Stimulated activated CD4-positive, alpha-beta T cell treated with anti-CD3 and anti-CD28 coated beads, Interleukin-1b, Interleukin-23, amount 100 ng/mL, for 24 hours (primary cell): ENCODE measurements at places on chromosomes 1 and 21.

DNA sequence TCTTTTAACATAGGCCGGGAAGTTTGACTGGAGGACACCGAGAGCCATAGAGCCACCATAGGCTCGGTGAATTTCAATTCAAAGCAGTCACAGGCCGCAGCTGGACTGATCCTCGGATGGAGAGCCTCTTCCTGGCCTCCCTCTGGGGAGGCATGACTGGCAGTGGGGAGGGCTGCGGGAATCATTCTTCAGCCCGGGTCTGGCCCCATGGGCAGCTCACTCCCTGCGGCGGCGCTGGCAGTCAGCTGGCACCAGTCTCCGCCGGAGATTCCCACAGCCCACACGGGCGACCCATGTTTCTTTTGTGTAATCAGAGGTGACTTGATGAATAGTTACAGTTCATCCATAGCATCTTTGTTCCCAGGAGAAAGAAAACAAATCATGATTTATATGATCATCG is 10.6 kb downstream of the ESPN start:
- no peak for DNase-seq

- DNase-seq, result no peak
Measured at GRCh38 chr1:65079941-65080340, 68.1 kb upstream of the AK4 start.

DNA sequence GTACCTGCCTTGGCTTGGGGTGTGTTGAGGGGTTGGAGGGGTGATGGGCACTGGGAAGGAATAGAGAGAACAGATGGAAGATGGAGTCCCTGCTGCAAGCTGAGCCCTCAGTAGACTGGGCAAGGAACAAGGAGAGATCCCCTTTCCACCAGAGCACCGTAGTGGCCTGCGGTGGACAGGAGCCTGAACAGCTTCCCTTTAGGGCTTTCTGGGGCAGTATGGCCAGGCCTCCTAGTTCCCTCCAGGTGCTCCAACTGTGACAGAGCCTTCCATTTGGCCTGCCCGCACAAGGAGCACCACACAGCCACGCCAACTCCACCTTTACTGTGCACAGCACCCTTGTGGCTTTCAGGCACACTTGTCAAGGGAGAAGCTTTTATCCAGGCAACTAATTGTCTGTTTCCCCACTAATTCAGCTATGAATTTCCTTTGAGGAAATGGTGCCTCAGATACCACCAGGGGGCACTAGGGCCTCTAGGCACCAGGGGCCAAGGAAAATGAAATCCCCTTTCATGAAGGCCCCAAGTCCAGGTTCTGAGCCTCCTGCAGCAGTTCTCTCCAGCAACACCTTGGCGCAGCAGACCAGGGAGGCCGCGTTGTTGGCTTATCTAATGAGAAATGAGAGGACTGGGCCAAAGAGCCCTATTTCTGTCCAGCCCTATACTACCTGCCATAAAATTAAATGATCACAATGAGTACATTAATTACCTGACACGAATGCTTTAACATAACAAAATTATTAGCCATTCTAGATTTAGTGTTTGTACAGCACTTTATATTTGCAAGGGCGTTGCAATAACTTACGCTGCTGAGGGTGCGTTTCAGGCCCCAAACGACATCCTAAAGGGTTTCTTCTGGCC is 23.1 kb upstream of the ERI3 start:
- no peak for DNase-seq

- DNase-seq, result no peak
Measured at GRCh38 chr1:153880962-153881361, 41.8 kb downstream of the GATAD2B start.

DNA sequence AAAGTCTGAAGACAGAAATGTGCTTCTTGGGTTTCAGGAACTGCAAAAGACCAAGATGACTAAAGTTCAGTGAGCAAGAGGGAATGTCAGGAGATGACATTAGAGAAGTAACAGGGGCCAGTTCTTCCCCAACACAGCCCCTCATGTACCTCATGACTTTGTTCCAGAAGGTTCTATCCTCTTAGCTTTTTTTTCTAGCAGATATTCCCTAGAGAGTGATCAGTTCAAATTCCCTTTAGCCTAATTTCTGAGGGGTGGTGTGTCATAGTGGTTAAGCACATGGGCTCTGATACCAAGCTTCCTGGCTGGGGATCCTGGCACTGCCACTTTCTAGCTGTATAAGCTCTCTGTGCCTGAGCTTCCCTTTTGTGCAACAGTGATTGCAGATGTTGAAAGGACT is 108.0 kb downstream of the LBR start:
- DNase-seq, result no peak

- no peak for DNase-seq
Measured at GRCh38 chr1:40980068-40980452, 564 bp downstream of the CTPS1 start.

- DNase-seq, result no peak
Measured at GRCh38 chr1:19307794-19308508, 4.0 kb downstream of the AKR7A2 start.

DNA sequence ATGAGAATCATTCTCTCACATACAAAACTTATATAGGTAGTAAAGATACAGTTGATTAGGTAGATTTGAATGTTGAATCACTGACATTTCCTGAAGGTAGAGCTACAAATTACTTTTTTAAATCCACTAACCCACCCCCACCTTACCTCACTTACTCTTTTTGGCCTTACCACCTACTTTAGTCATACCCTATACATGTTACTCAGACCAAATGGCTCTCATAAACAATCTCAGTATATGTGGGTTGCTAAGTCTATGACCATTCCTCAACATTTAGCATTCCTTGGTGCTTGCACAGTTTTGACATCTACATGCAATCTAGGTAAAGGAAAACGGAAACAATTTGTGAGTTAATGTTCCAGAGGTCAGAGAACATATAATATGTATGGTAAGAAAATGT is 26.3 kb downstream of the SYDE2 start:
- DNase-seq, result no peak

- no peak for DNase-seq
Measured at GRCh38 chr1:10679496-10680220, 116.8 kb downstream of the CASZ1 start.

DNA sequence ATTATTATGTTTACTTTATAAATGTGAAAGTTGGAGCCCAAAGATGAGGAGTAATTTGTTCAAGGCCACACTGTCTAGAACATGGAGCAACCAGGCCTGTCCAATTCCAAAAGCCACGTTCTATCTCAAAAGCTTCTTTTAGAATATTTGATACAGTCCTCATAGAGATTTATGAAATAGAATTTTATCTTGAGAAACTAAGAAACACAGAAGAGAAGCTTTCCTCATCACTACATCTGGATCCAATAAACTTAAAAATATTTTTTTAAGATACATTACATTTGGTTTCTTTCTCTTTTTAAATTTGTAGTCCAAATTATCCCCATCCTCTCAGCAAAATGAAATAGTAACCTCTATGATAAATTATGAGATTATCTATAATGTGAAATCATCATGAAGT is 58.9 kb downstream of the DDAH1 start:
- no peak for DNase-seq

DNA sequence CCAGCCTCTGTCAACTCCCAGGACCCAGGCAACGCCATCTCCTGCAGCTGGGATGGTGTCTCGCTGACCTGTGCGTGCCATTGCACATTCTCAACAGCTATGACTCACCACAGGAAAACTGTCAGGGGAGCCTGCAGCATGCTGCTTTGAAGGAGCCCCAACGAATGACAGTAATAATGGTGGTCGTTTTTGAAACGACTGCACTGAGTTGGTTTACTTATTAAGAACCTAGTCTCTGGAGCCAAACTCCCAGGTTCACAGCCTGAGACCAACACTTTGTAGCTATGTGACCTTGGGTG is 21.6 kb downstream of the TCEA3 start:
- no peak for DNase-seq

- DNase-seq, result no peak
Measured at GRCh38 chr1:21232044-21232443, 55.3 kb upstream of the EIF4G3 start.

DNA sequence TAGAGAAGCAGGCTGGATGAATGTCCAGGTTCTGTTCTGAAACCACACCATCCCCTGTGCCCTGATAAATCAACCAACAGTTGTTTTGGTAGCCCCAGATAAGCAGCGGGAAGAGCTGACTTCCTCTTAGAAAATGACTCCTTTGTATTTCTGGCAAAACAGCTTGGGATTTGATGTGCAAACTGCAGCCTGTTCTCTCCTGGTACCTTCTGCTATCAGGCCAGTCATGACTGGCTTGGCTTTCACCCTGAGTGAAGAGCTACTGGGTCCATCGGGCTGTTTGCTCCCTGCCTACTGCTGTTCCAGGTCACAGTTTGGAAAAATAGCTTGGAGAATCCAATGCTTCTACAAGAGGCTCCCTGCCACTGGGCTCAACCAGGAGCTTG is 116.8 kb downstream of the DTL start:
- DNase-seq, result no peak

- no peak for DNase-seq
Measured at GRCh38 chr1:48841966-48842365, 65.3 kb upstream of the BEND5 start.

GRCh38 chr1:226223786-226224244 is 351 bp downstream of the MIXL1 start:
- DNase-seq, result no peak

GRCh38 chr1:204647114-204647804 is 38.3 kb downstream of the LRRN2 start:
- no peak for DNase-seq

GRCh38 chr1:155254228-155254713 is 1.0 kb downstream of the ENTREP3 start:
- DNase-seq, result no peak

- DNase-seq, result no peak
Measured at GRCh38 chr1:235052067-235053008, 76.3 kb downstream of the TOMM20 start.

GRCh38 chr1:173648880-173649605 is 13.9 kb downstream of the TEX50 start:
- no peak for DNase-seq

DNA sequence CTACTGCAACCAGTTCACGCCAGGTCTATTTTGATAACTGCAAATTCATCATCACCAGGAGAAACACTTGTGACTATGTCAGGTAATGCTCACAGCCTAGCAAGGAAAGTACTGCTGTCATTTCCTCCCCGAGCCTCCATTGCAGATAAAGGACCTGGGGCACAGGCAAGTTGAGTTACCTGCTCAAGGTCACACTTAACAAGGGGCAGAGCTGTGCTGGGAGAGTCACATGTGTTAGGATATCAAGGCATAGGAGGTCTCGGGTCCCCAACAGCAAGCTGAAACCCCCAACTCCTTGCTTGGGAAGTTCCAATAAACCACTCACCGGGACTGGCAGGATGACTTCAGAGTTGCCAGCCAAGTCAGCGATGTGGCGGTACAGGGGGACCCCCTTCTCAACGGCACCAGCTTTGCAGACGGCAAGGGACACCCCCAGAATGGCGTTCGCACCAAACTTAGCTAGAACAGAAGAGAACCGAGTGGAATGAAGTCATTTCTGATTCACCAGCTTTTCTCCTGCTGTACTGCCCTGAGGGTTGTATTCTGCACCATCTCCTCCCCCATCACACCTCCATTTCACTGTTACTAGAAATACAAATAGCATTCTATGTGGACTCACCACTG is 11.6 kb downstream of the ENO1 start:
- DNase-seq, result no peak

DNA sequence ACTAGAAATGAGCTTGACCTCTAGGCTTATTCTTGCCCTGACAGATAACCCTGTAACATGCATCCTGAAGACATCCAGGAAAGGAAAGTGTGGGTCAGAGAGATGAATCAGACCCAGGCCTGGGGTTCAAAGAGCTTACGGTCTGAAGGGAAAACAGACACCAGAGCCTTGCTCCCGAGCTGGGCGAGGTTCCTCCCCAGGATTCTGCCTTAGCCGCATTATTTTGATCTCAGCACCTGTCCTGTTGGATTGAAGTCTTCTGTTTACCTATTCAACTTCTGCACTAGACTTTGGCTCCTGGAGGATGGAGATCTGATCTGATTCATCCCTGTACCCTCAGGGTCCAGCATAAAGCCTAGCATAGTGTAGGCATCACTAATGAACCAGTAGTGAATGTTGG is 1.9 kb downstream of the CYP4B1 start:
- no peak for DNase-seq

DNA sequence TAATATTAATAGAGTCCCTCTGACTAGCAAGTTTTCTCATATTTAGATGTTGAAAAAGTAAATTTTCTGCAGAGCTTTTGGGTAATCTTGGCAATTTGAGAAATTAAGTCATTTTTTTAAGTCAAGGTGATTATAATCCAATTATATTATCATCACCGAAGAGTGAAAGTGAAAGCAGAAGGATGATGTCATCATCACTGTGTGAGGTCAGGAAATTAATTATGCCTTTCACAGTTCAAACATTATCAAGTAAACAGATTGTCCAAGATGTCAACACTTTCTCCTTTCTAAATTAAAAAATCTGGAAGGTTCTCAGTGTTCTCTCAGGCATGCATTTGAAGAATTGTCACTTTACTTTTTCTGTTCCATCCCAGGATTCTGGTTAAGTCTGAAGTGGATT is 296.0 kb downstream of the TBX15 start:
- no peak for DNase-seq

DNA sequence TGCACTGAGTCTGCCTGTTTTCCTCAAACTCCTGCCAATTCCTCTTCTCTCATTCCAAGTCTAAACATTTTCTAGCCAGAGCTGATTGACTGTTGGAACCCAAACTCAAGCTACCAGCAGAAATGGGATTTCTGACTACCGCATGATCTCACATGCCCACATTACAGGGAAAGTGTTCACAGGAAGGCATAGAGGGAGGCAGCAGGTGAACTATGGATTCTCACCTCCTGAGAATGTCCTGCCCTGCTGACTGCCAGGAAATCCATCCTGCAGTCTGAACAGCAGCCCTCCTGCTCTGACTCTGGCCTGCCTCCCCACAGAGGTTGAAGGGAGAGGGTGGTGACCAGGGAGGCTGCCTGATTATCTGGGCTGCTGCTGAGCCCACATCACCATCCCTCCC is 22.5 kb downstream of the IQGAP3 start:
- DNase-seq, result no peak

- no peak for DNase-seq
Measured at GRCh38 chr1:36948147-36948546, 86.2 kb downstream of the GRIK3 start.

DNA sequence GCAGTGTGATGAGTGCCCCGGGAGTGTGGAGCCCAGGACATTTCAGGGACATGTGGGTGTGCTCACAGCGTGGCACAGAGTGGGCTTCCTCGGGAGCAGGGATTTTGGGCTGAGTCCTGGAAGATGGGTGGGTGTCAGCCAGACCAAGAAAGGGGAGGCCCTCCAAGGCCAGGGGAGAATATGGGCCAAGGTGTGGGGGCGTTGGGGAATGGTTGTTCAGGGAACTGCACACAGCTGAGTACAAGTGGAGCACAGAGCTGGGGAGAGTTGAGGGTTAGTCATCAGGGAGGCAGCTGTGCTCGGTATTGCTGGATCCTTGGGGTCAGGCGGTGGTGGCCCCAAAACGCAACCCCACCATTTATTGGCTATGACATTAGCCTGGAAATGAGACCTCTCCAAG is 5.5 kb downstream of the POGK start:
- DNase-seq, result no peak

- DNase-seq, result no peak
Measured at GRCh38 chr1:68051475-68051874, 1.0 kb upstream of the DIRAS3 start.
